ENCODE measurements at places on chromosomes 4 and X.

DNA sequence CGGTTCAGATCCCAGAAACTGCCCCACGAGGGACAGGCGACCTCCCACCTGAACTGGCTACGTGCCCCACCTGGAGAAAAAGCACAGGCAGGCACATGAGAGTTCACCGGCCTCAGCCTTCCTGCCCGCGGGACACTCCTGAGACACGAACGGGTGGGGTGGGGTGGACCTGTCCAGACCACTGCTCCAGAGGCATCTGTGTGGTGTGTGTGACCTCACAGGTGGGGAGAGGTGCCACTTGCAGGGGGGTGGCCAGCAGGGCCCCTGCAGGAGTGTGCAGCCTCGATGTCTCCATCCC, 18.5 kb downstream of the NELFA start:
- DNase-seq = no peak

GRCh38 chrX:78746496-78746895, 1.0 kb upstream of the LPAR4 start:
- DNase-seq = no peak

- no peak for DNase-seq
These were observed 11.4 kb downstream of the MGST2 start for GRCh38 chr4:139676913-139677585.

GRCh38 chr4:180923486-180923885, 1319.7 kb upstream of the TENM3 start:
- DNase-seq = peak; percentile 87

DNA sequence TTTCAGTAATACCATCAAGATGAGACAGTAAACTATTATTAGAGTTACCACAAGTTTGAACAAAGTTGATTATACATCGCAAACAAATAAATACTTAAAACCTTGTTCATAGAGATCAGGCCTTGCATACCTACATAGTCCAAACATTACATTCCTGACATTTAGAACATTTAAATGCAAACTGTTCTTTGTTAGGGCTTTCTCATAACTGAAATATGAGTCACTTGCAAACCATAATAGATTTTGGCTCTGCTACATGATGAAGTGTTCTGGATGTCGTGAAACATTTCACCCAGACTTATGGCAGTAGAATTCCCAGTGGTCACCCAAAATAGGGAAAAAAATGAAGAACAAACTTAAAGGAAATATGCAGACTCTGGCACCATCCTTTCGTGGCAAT, 75.0 kb downstream of the FAT4 start:
- DNase-seq = peak; percentile 96

DNA sequence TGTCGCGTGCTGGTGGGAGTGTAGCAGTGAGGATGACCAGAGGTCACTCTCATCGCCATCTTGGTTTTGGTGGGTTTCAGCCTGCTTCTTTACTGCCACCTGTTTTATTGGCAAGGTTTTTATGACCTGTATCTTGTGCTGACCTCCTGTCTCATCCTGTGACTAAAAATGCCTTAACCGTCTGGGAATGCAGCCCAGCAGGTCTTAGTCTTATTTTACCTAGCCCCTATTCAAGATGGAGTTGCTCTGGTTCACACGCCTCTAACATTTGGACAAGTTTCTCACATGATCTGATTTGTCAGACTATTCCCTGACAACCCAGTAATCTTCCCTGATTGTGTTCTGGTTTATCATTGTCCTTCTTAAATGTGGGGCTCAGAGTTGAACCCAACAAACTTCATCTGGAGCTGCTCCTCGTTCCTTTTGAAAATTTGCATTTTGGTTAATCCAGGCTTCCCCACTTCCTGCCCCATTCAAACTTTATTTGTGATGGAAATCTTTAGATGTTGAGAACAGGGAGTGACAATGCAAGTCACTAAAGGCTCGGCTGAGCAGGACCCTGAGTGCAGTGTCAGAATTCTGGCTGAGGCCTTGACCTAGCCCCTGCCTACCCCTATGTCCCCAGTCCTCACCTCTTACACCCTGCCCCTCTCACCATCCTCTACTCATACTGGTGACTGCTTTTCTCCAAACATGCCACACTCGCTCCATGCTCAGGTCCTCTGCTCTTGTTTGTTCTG, 226.8 kb downstream of the STIM2 start:
- DNase-seq = no peak

DNA sequence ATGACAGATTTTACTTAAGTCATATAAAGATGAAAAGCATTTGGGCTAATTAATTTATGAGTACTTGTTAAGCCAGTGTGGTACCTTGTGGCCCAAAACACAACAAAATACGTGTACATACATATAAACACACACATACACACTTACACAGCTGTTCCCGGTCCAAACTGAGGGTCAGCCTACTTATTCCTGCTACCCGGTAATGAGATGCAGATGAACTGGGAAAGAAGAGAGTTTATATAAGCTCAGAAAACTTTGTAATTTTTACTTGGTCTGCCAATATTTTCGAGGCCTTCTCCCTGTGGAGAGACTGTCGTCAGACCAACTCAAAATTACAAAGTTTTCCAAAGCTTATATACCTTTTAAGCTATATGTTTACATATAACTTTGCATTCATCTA, 25.8 kb upstream of the PBDC1 start:
- no peak for DNase-seq

DNA sequence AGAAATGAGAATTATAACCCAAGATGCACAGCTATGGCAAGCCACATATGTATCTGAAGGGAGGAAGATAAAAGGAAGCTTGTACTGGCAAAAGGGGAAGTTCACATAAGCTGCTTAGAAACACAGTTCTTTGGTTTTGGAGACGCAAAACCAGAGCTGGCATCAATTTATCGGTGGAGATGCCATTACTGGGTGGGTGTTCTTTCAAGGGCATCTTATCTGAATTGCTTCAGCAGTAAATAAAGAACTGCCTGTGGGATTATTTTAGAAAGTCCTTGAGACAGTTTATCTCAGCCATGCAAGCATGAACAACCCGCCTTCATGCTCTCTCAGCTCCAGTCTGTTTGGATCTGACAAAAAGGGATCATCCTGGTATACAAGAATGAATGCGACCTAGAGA, 60.8 kb downstream of the DDX60 start:
- DNase-seq = no peak

DNA sequence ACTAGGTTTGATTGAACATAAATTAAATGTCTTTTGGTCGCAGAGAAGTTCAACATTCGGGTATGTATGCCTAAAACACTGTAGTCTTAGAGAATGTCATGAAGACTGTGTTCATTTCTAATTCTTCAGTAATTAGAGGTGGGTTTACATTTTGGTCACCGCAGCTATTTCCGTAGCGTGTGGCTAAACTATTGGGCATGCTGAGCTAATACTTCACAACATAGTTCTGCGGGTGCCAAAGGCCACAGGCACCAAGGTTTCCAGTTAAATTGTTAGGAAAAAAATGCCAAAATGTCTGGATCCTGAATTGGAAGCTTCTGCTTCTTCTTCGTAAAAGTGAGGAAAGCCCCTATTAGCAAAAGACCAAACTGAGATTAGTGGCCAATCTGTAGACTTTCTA, 25.1 kb downstream of the SMIM31 start:
- peak; percentile 31 for DNase-seq

DNA sequence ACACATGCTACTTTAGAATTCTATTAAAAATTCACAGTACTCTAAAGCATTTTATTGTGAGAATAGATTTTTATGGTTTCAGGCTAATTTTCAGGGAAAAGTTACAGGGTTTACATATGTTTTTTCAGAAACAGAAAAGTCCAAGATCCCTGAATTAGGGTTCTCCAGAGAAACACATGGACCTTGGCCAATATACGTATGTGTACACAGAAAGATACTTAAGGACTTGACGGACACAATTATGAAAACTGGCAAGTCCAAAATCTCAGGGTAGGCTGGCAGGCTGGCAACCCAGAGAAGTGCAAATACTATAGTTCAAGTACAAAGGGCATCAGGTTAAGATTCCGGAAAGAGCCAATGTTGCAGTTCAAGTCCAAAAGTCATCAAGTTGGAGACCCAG, 1897.8 kb upstream of the PCDH10 start:
- no peak for DNase-seq

- no peak for DNase-seq
These were observed 34.0 kb downstream of the ZNF827 start for GRCh38 chr4:145904413-145905177.

DNA sequence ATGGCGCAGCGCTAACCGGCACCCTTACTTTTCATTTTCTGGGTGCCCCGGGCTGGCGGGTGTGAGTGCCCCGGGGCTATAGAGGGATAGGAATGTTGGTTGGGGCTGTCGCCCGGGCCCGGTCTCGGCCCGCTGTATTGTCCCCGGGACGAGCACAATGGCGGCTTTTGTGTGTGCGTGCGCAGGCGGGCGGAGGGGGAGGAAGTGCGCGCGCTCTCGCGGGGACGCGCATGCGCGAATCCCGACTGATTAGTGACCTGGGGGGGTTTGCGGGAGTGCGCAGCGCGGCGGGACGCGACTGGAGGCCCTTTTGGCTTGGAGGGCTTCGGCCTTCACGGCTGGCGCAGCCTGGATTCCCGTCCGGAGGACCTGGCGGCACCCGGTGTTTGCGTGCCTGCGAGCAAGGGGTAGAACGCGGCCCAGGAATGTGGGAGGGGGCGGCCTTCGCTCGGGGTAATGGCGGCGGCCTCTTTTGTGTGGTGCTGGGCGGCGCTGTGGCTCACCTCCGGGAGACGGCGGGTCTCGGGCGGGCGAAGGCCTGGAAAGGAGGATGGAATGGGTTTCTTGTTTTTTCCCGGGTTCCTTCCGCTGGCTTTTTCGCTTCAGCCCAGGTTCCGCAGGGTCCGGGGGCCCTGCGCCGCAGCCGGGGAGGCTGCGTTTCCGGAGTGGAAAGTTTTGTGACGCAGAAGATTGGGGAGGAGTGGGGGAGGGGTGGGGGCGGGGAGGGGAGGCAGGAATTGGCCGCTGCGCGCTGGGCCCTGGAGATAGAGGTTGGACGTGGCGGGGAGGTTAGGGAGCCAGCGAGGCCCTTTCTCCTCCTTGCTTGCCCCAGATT, 618 bp downstream of the DDX3X start:
- peak; percentile 65 for DNase-seq

DNA sequence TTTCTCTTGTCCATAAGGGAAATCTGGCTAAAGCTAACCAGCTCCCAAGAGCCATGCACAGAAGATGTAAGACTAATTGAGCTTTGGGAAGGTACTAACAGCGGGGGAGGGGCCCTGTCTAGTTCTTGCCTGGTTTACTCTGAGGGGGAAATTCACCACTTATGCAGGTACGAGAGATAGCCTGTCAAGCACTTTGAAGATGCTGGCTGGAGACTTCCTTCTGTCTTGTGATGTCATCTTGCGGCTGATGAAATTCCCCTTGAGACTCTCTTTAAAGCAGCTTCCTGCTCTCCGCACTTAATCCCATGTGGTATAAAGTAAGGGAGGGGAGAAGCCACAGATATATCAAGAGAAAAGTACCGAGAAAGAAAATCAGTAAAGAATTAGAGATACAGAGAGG, 345.3 kb downstream of the MAPK10 start:
- peak; percentile 70 for DNase-seq

DNA sequence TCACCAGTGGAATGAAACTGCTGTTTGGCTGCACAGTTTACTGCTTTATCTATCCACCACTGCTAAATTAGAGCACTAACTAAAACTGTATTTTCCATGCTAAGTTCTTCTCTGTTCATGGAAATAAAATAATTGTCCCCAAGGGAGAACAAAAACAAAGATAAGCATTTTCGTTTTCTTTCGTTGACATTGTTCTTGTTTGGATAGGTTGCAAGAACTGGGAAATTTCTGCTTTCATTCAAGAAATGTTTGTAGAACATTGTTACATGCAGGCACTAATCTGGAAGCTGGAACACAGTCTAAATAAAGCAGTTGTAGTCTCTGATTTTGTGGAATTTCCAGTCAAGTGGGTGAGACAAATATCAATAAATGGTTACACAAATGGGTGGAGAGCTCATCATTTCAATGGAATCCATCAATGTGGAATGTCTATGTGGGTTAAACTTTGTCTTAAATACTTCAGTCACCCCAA, 5.8 kb upstream of the CXCL8 start:
- DNase-seq = peak; percentile 48

DNA sequence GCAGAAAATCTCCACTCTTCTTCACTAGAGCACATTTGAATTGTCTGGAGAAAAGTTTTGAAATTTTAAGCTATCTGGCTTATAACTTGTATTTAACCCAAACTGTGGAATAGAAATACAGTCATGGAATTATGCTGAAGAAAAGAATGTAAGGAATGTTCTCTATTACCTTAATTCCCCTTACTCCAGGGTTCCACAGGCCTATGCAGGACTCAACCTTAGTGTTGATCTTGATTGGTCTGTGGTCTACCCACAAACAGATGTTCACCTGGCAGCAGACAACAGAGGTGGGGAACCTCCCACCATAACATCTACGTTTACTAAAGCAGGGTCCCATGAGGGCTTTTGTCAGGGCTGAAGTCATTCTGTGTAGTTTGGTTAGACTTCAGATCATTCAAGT, 189.3 kb upstream of the GPRIN3 start:
- no peak for DNase-seq

DNA sequence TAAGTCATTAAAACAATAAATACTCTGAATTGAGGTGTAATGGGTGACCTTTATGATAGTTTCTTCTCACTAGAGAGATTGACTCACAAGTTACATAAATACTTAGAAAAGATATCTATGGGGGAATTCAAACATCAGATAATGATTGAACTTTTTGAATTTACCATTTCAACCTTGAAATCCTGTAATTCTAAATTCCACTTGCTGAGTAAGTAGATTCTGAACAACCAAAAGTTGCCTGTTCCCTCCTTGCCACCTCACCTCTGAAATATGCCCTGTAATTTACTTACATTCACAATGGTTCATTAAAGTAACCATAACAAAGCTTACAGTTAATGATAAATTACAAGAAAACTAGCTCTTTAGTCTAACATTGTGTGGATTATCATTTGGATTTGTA, 43.3 kb upstream of the SLC39A8 start:
- DNase-seq = no peak

- peak; percentile 67 for DNase-seq
These were observed 40.5 kb downstream of the ANXA5 start for GRCh38 chr4:121656269-121656641.

DNA sequence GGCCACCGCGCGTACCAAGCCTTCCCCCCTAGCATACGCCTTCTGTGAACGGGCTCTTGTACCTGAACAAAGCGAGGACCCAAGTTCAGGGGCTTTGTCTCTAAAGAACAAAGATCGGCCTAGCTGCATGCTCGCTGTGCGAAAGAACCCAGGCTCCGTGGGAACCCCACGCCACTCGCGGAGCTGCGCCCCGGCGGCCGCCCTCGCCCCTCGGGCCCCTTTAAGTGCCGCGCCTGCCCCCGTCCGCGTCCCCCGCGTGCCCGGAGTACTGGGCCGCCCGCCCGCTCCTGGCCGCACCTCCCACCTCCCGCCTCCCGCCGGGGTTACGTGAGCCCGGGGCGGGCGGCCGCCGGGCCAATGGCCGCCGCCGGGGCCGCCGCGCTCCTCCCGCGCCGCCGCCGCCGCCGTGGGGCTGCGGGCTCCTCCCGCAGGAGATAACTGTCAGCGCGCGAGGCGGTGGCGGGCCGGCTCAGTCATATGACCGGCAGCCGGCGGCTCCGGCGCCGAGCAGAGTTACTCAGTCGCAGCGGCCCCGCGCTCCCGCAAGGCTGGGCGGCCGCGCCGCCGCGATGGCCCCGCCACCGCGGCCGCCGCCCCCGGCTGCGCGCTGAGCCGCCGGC, at the start of gene FNIP2:
TSS of gene FNIP2 (plus strand) at position 472 of the 620 bp plus-strand sequence. CDS start 187 bp downstream, outside the sequence.
- DNase-seq = peak; percentile 80

GRCh38 chrX:122134291-122134690, 1049.8 kb upstream of the GRIA3 start:
- DNase-seq = no peak

GRCh38 chr4:153724606-153725005, 35.2 kb downstream of the RNF175 start:
- no peak for DNase-seq

GRCh38 chr4:21946858-21947257, 1.7 kb downstream of the KCNIP4 start:
- no peak for DNase-seq

GRCh38 chr4:173821876-173822275, 291.8 kb upstream of the HAND2 start:
- no peak for DNase-seq

All from fibroblast of skin of back (primary cell).